A375 (cell line): ENCODE measurements at places on chromosomes 5 and 9. TPM values are rescaled to one million over a fixed set of nuclear protein-coding genes. Genes with fewer than 3 reads are reported as not detected.

TRIM41 gene
- total RNA-seq, result 34.2 and 34.6 TPM in 2 replicates

PFN3 gene
- total RNA-seq, result not detected in 2 replicates

FAM13B gene
- total RNA-seq, result 11.3 and 14.4 TPM in 2 replicates

PCDHGB4 gene
- 2.0 TPM in 2 replicates for total RNA-seq

NR5A1 gene
- total RNA-seq, result 0.08 TPM in 1 of 2 replicates, not detected in the other

UGT3A1 gene
- not detected in 2 replicates for total RNA-seq

PCBD2 gene
- 6.0 and 7.4 TPM in 2 replicates for total RNA-seq

KIF20A gene
- 60.6 and 61.7 TPM in 2 replicates for total RNA-seq

AMACR gene
- 42.8 and 49.8 TPM in 2 replicates for total RNA-seq

MARCOL gene
- not detected in 2 replicates for total RNA-seq

PHF19 gene
- 96.0 and 98.5 TPM in 2 replicates for total RNA-seq
